ENCODE measurements at places on chromosomes 3 and 15.

- no peak for DNase-seq
Measured at GRCh38 chr3:155242342-155242741, 51.1 kb downstream of the STRIT1 start.

GRCh38 chr15:79881254-79881653 is 15.6 kb downstream of the MTHFS start:
- DNase-seq = no peak

DNA sequence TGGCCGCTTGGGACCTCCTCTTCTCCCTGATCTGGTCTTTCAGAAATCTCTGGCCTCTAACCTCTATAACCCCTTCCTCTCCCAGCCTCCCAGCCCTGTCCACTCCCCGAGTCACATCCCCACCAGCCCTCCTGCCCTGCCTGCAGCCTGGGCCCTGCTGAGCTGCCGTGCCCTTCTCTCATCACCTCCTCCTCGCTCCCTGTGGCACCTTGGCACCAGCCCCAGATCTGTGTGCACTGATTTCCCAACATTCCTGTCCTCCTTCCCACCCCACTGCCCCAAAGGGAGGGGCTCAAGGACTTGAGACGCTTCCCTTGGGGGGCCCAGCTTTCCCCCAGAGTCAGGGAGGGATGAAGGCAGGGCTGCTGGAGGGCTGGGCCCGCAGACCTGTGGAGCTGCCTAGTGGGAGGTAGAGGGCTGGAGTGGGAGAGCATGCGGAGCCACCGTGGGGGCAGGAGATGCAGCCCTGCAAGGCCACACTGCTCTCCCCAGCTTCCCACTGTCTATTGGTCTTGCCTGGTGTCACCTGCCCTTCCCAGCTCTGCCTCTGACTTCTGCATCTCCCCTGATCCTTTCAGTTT is 42.7 kb downstream of the EXOG start:
- no peak for DNase-seq

- DNase-seq = peak; percentile 83
Measured at GRCh38 chr3:122383771-122384697, at the start of gene FAM162A. Gene FAM162A, plus strand, starts transcription at chr3:122384182. Its CDS starts 84 bp downstream, at chr3:122384266.

GRCh38 chr15:39511000-39511915 is 69.6 kb upstream of the THBS1 start:
- DNase-seq = peak; percentile 59

DNA sequence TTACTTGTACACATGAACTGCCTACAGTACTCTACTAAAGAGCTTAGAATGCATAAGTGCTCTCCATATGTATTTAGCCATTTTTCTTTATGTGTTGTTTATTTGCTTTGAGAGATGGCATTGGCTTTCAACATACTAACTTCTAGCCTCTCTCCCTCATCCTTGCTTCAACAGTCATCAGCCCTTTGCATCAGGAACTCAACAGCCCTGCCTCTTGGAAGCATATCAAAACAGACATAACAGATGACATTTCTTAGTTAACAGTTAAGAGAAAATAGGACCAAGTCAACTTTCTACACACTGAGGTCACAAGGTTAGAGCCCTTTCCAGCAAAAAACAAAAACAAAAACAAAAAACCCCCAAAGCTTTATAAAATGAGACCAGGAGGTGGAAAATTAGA is 145.6 kb downstream of the TCF12 start:
- DNase-seq = no peak

GRCh38 chr3:177035676-177036075 is 161.6 kb downstream of the TBL1XR1 start:
- no peak for DNase-seq

GRCh38 chr3:194730365-194730764 is 44.7 kb downstream of the FAM43A start:
- DNase-seq = peak; percentile 56

DNA sequence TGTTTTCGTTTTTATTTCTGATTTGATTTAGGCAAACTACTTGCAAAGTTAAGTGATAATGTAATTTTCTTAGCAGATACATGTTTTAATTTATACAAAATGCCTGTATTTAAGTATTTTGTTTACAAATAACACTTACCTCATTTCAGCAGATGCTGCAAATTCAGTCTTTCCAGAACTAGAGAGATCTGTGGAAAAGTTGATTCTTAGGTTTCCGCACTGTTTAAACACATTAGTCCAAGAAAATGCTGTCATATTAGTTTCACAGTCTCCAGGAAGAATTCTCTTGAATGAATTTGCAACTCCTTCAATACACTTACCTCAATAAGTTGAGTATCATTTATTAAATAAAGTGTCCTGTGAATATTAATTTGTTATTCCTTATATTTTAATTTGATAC is 383.1 kb downstream of the NAALADL2 start:
- no peak for DNase-seq

DNA sequence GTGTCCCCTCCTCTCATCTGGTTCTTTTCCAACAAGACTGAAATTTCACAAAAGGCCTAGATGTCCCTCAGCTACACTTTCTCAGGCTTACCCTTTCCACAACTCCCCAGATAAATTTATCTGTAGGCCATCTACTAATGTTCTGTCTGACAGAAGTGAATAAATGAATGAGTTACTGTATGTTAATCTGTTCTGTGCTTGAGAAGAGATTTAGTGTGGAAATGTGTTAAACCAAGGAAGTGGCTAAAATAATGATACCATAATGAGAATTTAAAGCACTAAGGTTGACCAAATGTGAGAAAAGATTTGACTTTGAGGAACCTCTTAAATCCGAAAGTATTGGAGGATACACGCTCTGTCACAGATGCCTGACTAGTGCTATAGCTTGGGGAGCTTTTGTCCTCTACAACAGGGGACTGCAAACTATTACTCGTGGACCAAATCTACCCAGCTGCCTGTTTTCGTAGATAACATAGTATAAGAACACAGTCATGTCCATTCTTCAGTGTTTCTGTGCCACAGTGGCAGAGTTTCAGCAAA is 74.8 kb upstream of the P2RY1 start:
- no peak for DNase-seq

DNA sequence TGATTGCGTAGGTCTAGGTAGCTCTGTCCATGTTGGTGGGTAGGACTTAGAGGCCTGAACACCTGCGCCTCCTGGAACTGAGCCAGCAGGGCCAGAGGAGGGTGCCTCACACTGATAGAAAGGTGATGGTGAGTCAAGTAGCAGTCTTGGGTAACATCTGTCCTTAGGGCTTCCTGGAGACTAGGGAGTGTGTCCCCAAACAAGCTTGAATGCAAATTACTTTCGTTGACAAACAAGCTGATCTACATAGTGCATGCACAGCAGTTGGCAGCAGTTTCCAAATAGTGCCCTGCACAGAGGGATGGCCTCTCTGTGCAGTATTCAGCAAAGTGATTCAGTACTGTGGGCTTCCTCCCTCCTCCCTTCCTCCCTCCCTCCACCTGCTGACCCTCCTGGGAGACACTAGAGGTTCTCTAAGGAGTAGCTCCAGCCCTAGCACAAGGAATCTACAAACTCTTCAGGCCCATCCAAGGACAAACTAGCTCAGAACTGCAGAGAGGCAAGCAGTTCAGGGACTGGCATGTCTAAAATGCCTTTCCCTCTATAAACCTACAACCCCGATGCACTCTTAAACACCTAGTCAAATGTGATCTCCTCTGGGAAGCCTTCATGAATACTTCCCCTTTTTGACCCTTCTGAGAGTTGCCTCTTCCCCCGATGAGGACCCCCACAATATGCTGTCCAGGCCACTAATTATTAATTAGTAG is 61.0 kb downstream of the TLE3 start:
- DNase-seq = peak; percentile 65

DNA sequence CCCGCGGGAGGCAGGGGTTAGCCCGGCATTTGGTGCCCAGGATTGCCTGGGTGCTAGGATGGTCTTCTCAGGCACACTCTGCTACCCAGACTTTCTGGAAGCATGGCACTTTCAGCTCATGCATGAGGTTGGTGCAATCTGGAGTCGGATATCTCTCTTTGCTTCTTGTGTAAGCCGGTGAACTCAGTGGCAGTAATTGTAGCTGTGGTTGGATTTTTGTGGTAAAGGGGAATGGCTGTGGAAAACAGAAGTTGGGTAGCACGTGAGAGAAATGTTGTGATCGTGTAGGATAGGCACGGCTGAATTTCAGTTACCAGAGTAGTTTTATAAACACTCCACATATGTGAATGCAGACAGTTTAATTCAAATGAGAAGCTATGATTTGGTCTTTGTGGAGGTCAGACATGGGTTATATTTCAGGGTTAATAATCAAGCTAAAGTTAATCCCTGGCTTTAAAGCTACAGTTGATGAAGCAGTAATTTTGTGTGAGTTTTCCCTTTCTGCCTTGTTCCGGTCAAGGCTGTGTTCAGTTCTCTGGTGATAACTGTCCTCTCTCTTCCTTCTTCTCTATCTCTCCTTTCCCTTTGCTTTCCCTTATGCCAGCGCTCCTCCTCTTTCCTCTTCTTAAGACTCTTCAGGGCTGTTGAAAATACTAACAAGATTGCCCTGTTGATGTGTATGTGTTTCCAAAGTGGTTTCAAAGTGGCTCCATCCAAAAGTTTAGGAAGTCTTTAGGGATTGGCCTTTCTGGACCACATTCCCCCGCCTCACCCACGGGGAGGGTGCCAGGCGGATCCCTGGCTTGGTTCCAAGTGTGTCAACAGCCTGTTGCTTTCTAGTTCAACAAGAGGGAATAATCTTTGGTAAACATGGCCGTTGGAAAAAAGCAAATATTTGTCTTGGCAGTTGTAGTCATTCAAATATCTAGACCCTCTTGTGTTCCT is 404.6 kb upstream of the C2CD4B start:
- peak; percentile 36 for DNase-seq

DNA sequence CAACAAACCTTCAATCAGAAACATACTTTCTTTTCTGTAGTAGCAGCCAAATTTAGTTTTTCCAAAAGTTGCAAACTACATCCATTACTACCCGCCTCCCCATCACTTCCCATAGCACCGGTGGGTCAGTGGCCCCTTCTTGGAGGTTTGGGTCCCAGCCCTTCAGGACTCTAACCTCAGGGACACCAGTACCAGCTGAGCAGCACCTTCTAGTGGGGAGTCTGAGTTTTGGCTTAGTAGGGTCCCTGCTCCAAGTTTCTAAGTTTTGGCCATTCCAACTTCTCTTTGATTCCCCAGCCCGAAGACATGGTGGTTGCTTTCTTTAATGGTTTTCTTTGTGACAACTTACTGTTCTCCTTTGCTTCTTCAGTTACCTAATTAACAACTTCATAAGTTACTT is 160.6 kb downstream of the ECT2 start:
- no peak for DNase-seq

- no peak for DNase-seq
Measured at GRCh38 chr3:64627471-64628321, 60.1 kb downstream of the ADAMTS9 start.

DNA sequence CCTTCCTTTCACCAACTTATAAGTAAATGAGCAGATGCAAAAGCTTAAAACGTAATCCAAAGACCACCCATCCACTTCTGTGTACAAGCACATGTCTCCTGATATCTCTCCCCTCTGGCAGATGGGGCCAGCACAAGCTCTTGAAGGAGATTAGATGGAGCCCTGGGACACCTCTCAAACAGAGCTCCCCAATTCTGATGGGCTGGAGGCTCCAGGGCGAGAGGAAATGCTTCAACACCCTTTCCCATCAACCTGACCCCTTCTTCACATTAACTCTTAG is 73.2 kb downstream of the MB21D2 start:
- DNase-seq = no peak

GRCh38 chr3:134646086-134646485 is 4.7 kb downstream of the KY start:
- no peak for DNase-seq

DNA sequence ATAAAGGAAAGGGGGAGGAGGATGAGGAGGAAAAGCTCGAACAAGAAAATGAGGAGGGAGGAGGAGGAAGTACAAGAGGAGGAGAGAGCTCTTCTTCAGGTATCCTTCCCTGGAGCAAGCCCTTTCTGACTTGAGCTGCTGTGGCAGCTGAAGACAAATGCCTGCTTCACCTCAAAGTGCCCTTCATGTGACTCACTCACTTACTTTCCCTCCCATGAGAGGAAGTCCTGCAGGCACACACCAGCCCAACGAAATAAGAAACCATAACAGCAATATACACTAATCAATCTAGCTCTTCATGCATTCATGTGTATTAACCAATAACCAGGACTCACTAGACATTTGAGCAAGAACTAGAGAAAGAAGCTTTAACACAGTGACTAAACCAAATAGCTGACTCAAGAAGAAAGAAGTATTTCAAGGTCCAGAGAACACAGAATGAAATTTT is 251.9 kb downstream of the IGSF11 start:
- peak; percentile 50 for DNase-seq

GRCh38 chr3:170233530-170233929 is 11.3 kb downstream of the PRKCI start:
- no peak for DNase-seq

DNA sequence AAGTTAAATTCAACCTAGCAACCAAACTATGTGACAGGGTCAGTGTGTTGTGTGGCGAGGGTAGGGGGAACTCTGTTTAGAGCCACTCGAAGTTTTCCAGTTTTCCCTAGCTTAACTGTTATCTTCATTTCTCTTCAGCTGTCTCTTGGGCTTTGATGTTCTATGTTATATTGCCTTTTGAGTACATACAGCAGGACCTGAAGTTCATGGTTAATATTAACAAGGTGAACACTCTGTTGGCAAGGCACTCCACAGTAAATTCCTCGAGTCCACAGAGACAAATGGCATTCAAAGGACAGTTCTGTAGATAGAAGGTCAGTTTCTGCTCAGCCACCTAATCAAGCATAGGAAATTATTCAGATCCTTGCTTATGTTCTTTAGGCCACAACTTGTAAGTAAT is 147.9 kb upstream of the DPH6 start:
- DNase-seq = no peak

- DNase-seq = no peak
Measured at GRCh38 chr3:194761384-194761783, 75.7 kb downstream of the FAM43A start.

- no peak for DNase-seq
Measured at GRCh38 chr3:99895131-99895696, 77.6 kb downstream of the CMSS1 start.

DNA sequence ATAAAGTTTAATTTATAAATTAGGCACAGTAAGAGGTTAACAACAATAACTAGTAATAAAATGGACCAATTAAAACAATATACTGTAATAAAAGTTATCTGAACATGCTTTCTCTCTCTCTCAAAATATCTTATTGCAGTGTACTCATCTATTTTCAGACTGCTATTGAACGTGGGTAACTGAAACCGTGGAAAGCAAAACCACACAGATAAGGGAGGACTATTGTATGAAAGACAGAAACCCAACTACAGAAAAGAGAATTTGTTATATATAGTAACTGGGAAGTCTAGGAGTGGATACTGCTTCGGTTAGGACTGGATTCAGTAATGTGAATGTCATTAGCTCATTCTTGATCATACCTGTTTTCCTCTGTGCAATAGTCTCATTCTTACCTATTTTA is 119.3 kb upstream of the DAZL start:
- DNase-seq = no peak

GRCh38 chr3:5080779-5081550 is 41.1 kb upstream of the ARL8B start:
- DNase-seq = no peak

- no peak for DNase-seq
Measured at GRCh38 chr15:66675446-66675845, 26.6 kb upstream of the SMAD6 start.

All from RWPE1 (cell line).